ENCODE measurements at places on chromosomes 1 and 21.

DNA sequence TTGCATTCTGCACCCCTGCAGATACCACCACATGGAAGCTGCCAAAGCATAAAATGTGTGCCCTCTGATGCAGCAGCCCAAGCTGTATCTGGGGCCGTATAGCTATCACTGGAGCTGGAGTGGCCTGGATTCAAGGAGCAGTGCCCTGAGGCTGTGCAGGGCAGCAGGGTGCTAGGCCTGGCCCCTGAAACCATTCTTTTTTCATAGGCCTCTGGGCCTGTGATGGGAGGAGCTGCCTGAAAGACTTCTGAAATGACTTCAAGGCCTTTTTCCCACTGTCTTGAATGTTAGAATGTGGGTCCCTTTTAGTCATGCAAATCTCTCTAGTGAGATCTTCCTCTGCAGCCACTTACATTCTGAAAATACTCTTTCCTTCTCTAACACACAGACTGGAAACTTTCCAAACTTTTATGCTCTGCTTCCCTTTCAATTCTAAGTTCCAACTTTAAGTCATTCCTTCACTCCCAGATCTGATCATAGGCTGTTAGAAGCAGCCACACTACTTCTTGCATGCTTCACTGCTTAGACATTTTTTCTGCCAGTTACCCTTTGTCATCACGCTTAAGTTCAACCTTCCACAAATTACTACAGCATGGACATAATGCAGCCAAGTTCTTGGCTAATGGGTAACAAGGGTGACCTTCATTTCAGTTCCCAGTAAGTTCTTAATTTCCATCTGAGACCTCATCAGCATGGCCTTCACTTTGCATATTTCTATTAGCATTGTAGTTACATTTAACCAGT is 42.4 kb downstream of the DRAM2 start:
- no peak for DNase-seq

- DNase-seq: no peak
Measured at GRCh38 chr21:43338951-43339350, 88.0 kb downstream of the SIK1 start.

- no peak for DNase-seq
Measured at GRCh38 chr1:223756806-223757700, 44.7 kb downstream of the CAPN2 start.

- DNase-seq: no peak
Measured at GRCh38 chr1:181438013-181438412, 45.3 kb upstream of the CACNA1E start.

GRCh38 chr1:38958967-38959366 is 17.3 kb upstream of the RHBDL2 start:
- DNase-seq: no peak
